ENCODE measurements at places on chromosomes 1 and 21.

- DNase-seq = no peak
These were observed 9.4 kb downstream of the METTL18 start for GRCh38 chr1:169785267-169785666.

- DNase-seq = no peak
These were observed 21.0 kb upstream of the SCAF4 start for GRCh38 chr21:31752967-31753366.

DNA sequence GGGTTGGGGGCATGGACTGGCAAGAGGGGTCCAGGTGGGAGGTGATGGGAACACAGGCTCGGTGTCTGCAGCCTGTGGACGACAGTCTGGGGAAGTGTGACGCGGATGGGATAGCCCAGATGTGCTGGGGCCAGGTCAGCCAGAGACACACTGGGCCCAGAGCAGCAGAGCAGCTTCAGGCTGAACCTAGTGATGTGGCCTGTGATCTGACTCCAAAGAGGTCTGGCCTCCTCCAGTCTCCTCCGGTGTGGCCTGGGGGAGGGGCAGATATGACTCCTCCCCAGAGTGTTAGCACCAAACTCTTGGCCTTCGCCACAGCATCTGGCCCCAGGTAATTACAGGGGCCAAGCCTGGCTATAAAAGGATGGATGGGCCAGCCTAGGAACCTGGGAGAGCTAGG, 13.5 kb downstream of the EFNA3 start:
- no peak for DNase-seq

DNA sequence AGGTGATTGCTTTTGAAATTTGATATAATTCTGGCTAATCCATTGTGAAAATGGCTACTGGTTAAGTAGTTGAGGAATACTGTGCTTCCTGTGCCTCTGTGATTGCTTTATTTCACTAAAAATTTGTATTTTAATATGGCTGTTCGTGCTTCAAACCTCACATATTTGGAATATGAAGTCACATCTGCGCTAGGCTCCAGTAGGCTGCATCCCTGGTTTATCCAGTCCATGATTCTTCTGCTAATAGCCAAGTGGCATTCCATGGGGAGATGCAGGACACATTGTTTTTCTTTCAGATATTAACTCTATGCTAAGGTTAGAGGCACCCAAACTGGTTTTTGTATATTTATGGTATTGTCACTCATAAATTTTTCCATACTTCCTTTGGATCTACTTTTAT, 25.9 kb downstream of the DNM3 start:
- no peak for DNase-seq

- no peak for DNase-seq
These were observed 1.6 kb upstream of the NECAP2 start for GRCh38 chr1:16438924-16439323.

DNA sequence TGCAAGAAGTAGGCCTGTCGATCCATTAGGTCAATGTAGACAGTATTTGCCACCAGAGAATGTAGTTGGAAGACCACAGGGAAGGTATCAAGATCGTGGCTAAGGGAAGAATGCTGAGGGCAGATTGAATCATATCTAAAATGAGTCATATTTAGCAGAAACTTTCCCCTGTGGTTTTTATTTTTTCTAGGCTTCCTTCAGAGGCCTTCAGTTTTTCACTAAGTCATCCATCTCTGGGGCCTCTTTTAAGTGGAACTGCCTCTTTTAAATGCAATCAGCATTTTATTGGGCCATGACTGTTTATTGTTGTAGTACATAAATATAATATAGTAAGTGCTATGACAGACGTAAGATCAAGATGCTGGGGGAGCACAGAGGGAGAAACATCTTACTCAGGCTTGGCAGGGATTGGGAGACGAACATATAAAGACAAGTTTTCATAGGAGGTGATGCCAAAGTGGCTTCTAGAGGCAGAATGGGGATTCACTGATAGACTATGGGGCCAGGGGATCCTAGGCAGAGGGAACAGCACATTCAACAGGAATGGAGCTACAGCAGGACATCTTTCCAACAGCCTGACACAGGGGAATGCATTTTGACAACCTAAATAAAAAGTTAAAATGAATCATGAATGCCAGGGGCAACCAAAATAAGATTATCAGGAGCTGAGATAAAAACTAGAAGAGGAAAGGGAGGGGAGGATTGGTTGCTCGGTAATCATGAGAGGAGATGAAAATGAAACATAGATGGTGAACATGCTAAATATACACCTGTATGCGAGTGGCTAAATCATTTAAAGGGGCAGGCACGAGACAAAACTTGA, 20.1 kb downstream of the UBE2U start:
- DNase-seq = no peak

DNA sequence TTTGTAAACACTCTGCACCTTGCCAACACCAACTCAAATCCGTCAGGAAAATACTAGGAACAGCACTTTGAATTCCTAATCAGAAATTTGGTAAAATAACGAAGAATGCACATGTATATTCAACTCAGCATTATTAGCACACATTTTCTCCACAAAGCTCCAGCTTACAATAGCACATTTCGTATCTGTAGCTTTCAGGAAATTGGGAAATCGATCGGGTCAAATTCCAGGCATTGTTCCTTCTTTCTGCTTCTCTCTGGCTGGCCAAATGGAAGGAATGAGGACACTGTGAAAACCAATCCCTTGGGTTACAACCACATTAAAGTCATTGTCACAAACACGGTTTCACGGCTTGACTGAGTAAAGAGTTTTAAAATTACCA, 58.6 kb downstream of the NPHP4 start:
- no peak for DNase-seq
